ENCODE measurements at places on chromosomes 5 and 9.

GRCh38 chr5:73781107-73781768, 155.2 kb downstream of the ARHGEF28 start:
- DNase-seq = no peak

GRCh38 chr9:69949396-69949795, 94.3 kb upstream of the MAMDC2 start:
- DNase-seq = no peak

GRCh38 chr5:160211352-160211751, 18.0 kb upstream of the FABP6 start:
- DNase-seq = no peak

DNA sequence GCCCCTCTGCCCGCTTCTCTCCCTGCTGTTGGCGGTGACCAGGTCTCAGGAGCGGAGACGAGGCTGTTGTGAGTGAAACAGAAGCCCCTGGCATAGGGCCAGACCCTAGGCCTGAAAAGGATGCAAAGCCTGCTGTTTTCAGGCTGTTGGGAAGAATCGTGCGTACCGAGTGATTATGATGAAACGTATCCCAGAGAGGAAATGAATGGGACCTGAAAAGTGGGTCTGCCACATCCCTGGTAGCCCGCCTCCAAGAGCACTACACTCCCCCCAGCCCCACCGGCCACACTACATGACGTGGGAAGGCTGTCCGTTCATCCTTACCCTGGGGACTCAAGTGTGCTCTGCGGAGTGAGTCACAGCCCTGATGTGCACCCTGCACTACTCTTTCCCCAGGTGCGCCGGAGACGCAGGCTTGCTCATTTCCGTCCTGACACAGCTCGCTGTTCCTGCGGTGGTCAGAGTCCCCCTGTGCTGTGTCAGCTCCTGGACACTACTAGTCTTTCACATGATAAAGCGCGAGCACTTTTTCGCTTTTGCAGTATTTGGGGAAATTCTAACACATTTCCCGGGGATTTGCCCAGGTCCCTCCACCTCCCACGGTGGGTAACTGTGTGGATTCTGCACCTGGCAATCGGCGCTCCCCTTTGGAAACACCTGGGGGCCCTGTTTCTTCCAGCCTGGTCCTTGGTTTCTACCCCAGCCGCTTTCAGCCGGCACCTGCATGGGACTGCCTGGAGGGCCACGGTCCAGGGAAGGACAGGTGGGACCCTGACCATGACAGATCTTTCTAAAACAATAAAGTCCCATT, 91.5 kb downstream of the ANKRD33B start:
- DNase-seq = no peak

- DNase-seq = no peak
These were observed 107.6 kb downstream of the PLPP1 start for GRCh38 chr5:55427157-55427556.

- no peak for DNase-seq
These were observed 315.0 kb downstream of the EDIL3 start for GRCh38 chr5:84069608-84070179.

DNA sequence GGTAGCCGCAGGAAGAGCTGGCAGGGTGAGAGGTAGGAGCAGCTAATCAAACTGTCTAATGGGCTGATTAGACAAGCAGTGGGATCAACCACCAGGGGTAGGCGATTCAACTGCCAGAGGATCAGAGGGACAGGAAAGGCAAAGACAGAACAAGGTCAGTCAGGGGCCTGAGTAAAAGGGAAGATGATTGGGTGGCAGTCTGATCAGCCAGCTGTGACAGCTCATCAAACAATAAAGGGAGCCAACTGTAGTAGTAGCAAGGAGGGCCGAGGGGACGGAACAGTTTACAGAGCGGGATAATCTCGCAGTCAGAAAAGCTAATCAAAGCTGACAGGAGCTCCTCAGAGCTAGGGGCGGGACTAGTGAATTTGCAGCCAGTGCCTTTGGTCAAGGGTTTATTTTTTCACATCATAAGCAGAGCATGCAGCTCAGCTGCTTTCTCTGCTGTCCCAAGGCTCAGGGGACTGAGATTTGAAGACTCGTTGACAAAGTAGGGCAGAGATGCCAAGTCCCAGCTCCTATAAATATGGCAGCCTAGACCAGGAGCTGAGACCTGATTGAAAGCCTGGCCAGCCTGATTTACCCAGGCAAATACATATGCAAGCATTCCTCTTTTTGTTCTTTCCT, 418.2 kb downstream of the GABRG2 start:
- DNase-seq = no peak

GRCh38 chr9:115042781-115043509, 75.0 kb downstream of the TNC start:
- no peak for DNase-seq

DNA sequence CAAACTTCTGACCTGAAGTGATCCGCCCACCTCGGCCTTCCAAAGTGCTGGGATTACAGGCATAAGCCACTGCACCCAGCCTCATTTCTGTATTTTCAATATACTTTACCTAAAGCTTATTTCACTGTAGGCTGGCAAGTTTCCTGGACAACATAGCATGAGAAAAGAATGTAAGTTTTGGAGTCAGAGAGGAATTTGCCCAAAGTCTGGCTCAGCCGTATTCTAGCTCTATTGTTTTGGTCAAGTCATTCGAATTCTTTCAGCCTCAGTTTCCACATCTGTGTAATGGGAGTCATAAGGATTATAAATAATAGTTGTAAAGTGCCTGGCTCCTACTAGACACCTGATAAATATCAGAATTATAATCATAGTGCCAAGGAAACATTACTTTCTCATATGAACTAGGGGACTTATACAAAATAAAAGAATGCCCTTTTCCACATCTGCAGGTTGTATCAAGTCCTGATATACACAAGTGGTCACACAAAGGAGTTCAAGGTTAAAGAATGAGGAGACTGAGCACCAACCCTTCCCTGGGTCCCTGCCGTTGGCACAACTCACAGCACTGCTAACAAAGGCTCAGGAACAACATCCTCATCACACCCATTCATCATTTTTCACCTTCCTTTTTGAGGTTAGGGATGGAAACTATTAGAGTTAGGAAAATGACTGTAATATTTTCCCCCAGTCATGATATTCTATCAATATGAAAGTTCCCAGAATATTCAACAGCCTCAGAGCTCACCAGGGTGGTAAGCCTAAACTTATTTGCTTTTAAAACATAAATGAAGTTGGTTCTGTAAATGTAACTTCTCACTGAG, 34.6 kb upstream of the RAI14 start:
- DNase-seq = no peak

DNA sequence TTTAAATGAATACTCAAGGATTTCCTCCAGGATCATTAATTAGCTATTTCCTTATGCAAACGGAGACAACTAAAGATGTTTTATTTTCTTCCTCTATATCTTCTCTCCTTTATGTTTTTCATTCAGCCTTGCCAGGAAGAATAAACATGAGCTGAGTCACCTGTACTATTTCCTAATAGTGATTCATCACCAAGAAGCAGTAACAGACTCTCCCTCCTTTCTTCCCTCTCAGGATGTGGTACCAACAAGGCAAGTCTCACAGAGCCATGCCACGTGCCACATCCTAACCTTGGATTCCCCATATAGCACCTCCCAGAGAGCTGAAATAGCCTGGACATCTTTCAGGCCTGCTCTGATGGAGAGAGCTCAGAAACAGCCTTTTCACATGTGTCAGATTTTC, 758.6 kb upstream of the DMAC1 start:
- DNase-seq = no peak

DNA sequence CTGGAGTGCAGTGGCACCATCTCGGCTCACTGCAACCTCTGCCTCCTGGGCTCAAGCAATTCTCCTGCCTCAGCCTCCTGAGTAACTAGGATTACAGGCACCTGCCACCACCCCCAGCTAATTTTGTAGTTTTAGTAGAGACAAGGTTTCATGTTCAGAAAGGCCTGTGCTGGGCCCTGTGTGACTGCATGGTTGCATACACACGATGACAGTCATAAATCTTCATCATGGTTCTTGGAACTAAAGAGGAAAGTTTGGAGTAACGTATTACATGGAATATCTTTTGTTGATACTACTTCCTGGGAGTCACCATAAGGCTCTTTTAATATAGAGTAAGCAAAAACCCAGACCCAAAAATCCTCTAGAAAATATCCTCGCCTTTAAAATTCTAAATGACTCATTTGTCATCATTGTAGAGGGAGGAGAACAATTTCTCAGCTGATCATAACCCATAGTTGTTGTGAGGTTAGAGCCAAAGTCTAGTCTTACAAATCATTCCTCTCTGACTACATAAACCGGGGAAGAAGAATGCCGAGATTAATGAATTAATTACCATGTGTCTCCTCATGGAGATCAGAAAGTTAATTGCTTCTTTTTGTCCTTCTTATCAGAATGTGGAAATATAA, 47.0 kb downstream of the KLF9 start:
- DNase-seq = no peak

- no peak for DNase-seq
These were observed 282.3 kb downstream of the TMEM167A start for GRCh38 chr5:82794876-82795275.

DNA sequence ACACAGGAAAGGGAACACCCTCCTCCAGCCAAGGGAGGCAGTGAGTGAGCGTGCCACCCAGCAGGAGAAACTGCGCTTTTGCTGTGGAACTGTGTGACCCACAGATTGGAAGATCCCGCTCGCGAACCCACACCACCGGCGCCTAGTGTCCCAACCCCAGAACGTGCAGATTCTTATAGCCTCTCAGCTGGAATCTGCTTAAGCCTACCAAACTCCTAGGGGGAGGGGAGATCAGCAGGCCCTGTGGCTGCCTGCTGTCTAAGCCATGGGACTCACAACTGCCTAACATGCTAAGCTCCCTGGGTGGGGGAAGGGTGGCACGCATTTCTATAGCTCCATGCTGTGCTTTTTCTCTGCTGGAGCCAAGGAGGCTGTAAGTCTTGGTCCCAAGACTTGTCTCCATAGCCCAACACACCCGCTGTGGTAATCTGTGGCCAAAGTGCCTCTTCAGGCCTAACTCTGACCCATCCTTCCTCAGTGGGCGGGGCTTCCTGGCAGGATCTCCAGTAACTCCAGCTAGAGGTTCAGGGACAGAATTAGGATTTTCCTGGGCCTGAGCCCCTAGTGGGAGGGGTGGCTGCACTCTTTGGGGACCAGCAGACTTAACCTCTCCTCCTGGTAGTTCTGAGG, 485.0 kb downstream of the TAF11L14 start:
- no peak for DNase-seq

GRCh38 chr9:87167582-87167981, 220.3 kb upstream of the GAS1 start:
- no peak for DNase-seq

- no peak for DNase-seq
These were observed 12.5 kb downstream of the RAB24 start for GRCh38 chr5:177290816-177291596.

- no peak for DNase-seq
These were observed 30.8 kb upstream of the SARDH start for GRCh38 chr9:133768859-133769510.

- no peak for DNase-seq
These were observed 115.5 kb upstream of the DMRT1 start for GRCh38 chr9:726005-726404.

DNA sequence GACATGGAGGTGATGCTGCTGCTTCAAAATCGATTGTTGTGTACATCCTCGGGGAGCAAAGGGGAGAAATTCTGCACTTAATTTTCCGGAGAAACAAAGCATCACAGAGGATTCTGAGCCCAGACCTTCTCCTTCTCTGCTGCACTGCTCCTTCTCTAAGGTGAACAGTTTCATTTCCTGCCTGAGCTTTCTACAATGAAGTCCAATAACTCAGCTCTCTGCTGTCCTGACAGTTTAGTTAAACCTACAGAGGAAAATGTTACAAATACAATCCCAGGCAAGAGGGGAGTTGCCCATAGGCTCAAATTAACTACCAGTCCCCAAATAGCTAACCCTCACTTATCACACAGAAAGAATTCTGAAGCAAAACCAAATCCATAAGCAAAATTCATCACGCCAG, 206.3 kb downstream of the EFNA5 start:
- DNase-seq = no peak

- no peak for DNase-seq
These were observed 516.6 kb upstream of the DAB2 start for GRCh38 chr5:39941416-39941815.

DNA sequence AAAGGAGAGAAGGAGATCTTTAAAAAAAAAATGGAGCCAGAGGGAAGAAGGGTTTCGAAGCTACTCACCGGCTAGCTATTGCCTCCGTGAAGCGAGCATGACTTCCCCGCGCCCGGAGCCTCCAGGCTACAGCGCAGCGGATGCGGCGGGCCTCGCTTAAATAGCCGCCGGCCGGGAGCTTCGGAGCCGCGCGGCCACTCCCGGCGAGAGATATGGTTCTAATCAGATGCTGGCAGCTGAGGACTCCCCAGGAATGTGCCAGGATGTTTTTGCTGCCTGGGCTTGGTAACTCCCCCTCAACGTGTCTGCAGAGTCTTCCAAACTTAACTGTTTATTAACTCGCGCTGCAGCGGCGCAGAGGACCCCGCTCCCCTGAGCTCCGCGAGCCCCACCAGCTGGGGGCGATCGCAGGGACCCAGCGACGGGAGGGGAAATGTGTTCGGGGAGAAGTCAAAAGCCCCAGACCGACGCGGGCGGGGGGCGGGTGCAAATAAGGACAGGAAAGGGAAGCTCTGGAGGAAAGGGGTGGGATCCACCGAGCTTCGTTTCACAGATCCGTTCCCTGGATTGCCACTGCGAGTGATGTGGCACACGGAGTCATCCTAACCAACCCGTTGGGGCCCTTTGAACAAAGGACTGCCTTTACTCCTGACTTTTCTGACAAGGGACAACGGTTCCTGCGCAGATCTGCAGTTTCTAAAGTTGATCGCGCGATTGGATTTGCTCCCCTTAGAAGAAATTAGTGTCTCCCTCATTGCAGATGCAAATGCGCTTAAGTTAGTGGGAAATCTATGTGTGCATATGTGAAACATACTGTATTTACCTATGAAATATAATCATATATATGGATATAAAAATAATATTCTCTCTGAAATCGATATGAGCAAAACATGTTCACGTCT, at the start of gene DAB2:
Gene DAB2 (minus strand): TSS at position 245 of the 902 bp plus-strand sequence. CDS start 30,660 bp downstream, outside the sequence.
- DNase-seq = peak; percentile 13

GRCh38 chr5:115429345-115429940, 115.1 kb downstream of the FEM1C start:
- no peak for DNase-seq

- DNase-seq = no peak
These were observed 255.9 kb upstream of the ST8SIA4 start for GRCh38 chr5:101159006-101159405.

GRCh38 chr5:13975246-13975645, 30.8 kb upstream of the DNAH5 start:
- no peak for DNase-seq

All from stimulated activated CD8-positive, alpha-beta memory T cell treated with anti-CD3 and anti-CD28 coated beads, Interleukin-15, amount 100 ng/mL, for 4 hours (primary cell).